ENCODE measurements at places on chromosomes 12 and 14. TPM values are rescaled to one million over a fixed set of nuclear protein-coding genes. Genes with fewer than 3 reads are reported as not detected.
A peak's percentile ranks its signal among the peaks of the same experiment; 100 is the strongest.

The TSHR gene
- not detected for total RNA-seq

DNA sequence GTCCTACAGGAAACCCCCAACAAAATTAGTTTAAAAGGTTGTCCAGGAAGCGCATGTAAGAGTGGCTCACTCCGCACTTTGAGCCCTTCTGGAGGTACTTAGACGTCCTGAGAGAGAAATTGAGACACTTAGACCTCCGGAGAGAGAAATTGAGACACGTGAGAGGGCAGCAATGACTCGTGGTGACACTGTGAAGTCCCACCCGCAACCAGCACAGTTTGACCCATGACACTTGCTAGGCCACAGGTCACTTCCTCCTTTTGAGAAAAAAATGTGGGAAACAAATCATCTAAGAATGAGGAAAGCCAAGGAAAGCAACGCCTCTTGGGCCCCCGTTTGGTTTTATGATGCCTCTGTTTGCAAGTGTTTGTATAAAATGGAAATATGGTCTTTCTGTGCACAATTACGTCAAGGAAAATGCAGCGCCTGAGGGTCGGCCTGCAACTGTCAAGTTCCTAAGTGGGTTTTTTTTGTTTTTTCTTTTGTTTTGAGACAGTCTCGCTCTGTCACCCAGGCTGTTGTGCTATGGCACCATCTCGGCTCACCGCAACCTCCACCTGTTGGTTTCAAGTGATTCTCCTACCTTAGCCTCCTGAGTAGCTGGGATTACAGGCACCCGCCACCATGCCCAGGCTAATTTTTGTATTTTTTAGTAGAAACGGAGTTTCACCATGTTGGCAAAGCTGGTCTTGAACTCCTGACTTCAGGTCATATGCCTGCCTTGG is 13.6 kb upstream of the CDCA4 start:
- DNase-seq = no peak

DNA sequence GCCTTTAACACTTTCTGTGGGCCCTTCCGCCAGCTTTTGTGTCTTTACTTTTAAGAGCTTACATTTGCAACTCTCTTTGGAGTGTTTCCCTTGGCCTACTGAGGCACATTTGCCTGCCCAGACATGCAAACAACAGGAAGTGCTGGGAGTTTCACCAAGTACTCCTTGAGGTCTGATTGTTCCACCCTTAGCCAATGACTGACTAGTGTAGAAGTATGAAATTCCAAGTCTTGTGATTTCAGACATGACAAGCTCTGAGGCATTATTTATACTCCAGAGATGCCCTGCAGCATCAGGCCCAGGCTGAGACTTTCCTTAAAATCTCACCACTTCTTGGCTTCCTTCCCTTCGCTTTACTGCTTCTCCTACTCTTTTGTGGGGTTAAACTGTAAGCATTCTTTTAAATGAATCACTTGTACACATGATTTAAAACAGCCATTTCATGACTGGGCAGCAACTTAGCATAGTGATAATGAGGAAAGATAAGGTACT is 174.1 kb downstream of the SLC6A15 start:
- no peak for DNase-seq

DNA sequence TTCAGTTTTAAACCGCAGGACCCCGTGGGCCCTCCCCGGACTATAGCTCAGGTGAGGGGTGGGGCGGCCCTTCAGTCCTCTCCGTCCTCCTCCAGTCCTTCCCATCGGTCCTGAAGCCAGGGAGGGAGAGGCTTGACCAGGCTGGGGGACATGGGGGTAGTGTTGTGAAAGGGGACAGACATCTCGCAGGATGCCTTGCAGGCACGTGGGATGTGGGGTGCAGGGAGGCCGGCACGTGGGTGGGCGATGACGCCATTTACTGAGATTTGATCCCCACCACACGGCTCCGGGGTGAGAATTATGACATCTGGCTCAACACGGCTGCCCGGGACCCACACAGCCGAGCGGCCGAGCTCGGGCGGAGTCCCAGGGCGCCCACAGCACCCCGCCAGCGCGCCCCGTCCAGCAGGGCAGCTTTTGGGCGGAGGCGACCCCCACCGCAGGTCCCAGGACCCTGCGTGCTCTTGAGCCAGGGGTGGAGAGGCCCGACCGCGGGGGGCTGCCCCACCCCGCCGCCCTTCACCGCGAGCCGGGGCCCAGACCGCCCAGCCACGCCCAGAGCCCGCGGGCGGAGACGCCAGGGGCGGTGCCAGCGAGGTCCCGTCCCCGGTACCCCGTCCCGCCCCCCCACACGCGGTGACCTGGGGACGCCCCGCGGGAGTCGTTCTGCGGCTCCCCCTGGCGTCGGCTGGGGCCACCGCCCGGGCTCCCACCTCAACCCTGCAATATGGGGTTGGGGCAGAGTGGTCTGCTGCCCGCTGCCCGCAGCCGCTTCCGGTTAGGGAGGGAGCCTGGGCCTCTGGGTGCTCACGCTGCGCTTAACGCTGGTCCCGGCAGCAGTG is 3.3 kb upstream of the EXOC3L4 start:
- peak; percentile 69 for DNase-seq

DNA sequence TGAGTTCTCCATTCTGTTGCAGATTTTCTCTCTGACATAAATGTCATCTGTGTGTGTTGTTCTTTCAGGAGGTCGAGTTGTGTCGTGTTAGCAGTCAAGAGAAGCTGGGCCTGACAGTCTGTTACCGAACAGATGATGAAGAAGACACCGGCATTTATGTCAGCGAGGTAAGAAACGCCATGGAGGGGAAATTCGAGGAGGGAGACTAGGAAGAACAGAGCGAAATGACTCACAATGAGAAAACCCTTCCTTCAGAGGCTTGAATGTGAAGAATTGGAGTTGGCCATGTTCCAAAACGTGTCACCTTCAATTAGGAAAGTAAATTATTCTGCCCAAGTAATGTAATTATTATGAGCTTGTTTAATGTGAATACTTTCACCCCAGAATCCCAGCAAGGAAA is 364.5 kb downstream of the PDZRN4 start:
- no peak for DNase-seq

DNA sequence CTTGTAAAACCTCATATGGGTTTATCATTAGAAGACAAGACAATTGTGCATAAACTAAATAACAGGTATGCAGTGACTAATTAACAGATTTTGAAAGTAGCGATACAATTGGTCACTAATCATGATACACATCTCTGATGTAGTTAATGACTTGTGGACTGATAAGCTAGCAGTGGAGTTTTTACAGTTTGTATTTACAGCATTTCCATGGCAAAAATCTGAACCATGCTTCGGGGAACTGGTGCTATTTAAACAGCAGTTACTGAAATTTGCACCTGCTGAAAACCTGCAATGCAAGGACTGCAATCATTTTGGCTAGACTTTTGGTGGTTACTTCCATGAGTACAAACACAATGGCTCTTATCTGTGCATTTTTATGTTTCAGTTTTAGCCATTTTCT is 471.2 kb downstream of the RERGL start:
- no peak for DNase-seq

DNA sequence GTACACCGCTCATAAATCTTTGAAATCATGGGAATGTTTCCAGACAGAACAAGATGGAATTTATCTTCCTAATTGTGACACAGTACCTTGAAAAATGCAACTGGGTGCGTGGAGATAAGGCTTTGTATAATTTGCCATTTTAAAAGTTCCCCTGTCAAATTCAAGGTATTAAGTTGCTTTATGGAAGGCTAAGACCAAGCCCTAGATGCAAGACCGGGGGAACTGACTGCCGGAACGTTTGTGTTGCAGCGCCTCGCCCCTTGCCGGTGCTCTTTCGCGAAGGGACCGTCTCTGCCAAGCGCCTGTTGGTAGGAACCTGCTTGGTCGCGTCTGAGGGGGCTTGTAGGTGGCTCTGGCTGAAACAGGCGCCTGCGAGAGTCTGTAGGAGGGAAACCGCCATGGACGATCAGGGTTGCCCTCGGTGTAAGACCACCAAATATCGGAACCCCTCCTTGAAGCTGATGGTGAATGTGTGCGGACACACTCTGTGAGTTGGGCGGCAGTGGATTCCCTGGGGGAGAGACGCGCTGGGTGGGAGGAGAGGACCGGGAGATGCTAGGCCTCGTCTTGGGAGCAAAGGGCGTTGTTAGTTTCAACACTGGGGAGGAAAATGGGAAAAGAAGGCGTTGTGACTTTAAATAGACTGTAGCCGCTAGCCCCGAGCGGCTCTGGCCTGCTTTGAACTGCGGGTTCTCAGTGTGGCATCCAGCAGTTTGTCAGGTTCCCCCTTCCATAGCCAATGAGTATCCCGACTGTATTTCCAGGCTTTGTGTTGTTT is at the start of gene MNAT1:
Gene MNAT1 (plus strand): TSS at position 297 of the 778 bp plus-strand sequence. CDS start 102 bp downstream, at position 399.
- DNase-seq = peak; percentile 79

The RTN1 gene
- 11.2 TPM for total RNA-seq

GRCh38 chr12:41264281-41264680 is 76.2 kb downstream of the PDZRN4 start:
- no peak for DNase-seq

The GPRC5D gene
- not detected for total RNA-seq

The FKBP11 gene
- 98.6 TPM for total RNA-seq

The NPC2 gene
- 97.5 TPM for total RNA-seq

GRCh38 chr12:108017472-108018057 is 111.5 kb upstream of the WSCD2 start:
- no peak for DNase-seq

The FAM90A1 gene
- total RNA-seq = 0.26 TPM

DNA sequence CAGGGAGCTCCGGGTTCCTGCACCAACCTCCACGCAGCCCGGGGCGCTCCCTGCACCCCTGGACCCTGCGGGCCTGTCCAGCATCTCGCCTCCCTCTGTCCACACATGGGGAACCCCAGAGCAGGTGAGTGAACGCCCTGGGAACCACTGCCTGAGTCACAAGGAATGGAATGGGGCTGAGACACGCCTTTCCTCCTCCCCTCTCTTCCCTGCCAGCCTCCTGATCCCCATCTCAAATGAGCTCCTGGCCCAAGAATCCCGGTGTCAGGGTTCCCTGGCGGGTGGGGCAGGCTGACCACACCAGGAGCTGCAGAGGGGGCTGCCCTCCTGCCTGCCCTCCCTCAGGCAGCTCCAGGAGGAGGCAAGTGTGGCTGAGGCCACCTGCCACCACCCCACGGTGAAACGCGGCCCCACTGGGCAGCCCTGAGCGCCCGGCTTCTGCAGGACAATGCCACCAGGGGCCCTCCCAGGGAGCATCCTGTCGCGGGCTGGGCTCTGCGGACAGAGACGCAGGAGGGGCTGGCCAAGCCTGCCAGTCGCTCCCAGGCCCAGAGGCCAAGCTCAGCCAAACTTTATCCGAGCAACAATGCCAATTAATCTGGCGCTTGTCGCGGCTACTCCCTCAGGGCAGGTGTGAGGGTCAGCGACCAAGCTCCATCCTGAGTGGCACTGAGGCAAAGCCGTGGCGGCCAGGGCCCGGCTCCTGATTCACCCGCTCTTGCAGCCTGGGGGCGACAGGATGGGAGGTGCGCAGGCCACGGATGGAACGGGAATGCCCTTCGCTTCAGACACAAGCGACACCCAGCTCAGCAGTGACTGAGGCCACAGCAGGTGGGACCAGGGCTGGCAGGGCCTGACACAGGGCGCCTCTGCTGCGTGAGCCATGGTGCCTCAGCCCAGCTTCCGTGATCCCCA is 44.3 kb downstream of the GALNT9 start:
- DNase-seq = no peak

- DNase-seq = no peak
Measured at GRCh38 chr12:132323171-132324010, 6.0 kb downstream of the GALNT9 start.

DNA sequence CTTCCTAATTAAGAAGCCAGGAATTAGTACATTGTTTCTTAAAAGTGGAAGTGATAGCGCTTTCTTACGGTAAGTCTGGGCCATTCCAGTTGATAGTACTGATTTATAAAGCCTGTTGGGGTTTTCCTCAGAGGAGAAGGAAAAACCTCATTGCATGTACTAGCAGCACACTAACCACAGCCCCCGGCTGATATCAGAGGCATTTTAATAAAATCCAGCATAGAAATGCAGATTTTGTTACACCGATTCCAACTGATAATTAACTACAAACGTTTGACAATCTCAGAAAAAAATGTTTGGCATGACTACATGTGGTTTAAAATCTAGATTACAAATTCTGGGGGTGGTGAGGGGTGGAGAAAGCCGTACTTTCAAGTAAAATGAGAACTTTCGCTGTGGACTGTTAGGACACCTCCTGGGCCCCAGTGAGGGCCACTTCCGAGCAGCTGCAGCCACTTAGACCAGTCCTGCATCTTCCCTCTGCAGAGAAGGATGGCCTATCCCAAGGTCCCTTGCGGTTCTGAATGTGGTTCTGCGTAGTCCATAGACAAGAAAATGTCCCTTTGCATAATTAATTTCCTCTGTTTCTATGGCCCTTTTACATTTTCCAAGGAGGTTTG is 374.4 kb downstream of the NUAK1 start:
- no peak for DNase-seq

- DNase-seq = peak; percentile 69
Measured at GRCh38 chr12:121326996-121327674, 25.1 kb downstream of the ANAPC5 start.

- no peak for DNase-seq
Measured at GRCh38 chr14:58898655-58899316, 261.0 kb downstream of the DACT1 start.

DNA sequence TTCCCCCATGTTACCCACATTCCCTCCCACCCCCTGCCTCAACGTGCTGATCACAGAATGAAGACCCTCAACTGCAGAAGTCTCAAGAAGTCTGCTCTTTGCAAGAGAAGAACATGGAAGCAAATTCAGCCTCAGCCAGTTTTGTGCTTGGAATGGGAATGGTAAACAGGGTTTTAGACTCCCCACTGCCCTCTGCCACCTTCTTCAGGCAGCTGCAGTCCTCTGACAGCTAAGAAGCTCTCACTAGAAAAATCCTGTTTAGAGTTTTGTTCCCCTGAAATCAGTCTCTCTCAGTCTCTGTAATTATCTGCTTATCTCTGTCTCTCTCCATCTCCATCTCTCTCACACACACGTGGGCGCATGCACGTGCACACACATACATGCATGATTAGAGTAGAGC is 85.4 kb downstream of the CRACR2A start:
- DNase-seq = no peak

GRCh38 chr12:67884596-67884995 is 104.7 kb upstream of the IFNG-AS1 start:
- no peak for DNase-seq

The UNC79 gene
- total RNA-seq = 0.78 TPM

- no peak for DNase-seq
Measured at GRCh38 chr14:65015391-65015790, 28.7 kb downstream of the FNTB start.

- no peak for DNase-seq
Measured at GRCh38 chr12:91562476-91562875, 379.9 kb upstream of the DCN start.

The FGF23 gene
- not detected for total RNA-seq
